ENCODE measurements at places on chromosomes 4 and X.

DNA sequence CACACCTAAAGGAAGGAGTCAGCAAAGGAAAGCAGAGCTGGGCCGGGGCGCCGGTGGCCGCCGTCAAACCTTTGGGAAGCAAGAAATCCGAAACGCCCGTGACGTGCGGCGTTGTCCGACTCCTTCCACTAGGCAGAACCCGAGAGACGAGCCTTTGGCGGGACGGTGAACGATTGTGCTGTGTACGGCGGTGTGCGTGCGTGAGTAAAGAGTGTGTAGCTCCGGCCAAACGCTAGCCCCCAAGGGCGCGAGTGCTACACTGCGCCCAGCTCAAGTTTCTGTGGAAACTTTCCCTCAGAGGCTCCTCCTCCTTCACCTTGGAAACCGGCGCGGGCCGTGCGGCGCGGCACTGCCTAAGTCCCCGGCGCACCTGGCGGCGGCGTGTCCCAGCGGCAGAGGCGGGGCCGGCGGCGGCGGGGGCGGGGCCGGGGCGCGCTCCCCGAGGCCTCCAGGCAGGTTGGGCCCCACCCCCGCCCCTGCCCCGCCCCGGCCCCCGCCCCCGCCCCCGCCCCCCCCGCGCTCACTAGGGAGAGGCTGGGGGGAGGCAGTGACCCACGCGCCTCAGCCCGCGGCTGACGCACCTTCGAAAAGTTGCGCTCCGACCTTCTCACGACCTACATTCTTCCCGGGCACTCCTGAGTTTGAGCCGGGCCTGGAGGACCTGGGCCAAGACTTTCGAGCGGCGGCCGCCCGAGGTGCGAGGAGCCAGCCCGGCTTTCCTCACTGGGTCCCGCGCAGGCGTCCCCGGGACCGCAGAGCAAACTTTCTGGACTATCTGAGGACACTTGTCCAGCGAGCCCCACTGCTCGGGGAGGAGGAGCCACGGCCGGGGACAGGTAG is at the start of gene FHIP1A:
Gene FHIP1A, plus strand, starts transcription at position 547 of the 840 bp plus-strand sequence. CDS start 157,084 bp downstream, outside the sequence.
- peak; percentile 39 for DNase-seq

GRCh38 chr4:184355111-184355604 is 119.2 kb downstream of the IRF2 start:
- DNase-seq = peak; percentile 48

GRCh38 chr4:86099348-86099747 is 260.5 kb downstream of the MAPK10 start:
- DNase-seq = no peak

DNA sequence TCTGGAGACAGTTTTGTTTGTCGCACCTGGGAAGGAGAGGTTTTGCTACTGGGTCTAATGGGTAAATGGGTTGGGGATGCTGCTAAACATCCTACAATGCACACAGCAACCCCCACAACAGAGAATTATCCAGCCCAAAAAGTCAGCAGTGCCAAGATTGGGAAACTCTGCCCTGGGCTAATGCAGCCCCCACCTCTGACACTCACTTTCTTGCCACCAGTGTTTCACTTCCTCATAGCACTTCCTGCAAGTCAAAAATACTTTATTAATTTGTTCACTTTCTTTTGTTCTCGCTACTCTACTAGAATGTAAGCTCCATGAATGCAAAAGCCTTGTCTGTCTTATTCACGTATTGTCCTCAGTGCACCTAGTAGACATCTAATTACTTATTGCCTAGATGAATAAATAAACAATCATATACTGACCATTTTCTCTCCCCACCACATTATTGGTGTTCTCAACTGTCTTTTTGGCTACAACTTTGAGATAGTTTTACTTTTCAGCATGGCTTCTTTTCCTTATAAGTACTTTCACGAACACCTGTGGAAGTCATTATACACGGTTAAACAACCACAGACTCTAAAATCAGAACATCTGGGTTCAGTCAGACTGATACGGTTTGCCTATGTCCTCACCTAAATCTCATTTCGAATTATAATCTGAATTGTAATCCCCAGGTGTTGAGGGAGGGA is 82.0 kb upstream of the PITX2 start:
- no peak for DNase-seq

DNA sequence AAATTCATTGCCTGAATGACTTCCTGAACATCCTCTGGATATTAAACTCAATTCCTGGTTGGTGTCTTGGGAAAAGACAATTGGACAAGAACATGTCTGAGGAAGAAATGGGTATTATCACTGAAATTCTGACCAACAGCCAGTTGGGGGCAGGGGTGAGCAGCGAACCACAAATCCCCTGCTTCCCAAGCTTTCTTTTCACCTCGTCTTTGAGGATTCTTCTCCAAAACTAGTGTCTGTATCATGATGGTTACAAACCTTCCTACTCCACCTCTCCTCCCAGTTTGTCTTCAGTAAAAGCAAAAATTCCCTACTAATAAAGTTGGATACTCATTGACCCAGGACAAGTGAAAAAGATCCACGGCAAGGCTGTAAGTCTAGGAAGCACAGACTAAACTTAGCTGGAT is 48.3 kb upstream of the WDR1 start:
- peak; percentile 58 for DNase-seq

- DNase-seq = no peak
These were observed 753.5 kb downstream of the PDHA2 start for GRCh38 chr4:96593422-96593821.

Data from erythroblast (primary cell).